ENCODE measurements at places on chromosomes 2 and 18. TPM values are rescaled to one million over a fixed set of nuclear protein-coding genes. Genes with fewer than 3 reads are reported as not detected.

The NT5C1B gene
- total RNA-seq = not detected

The VWA3B gene
- not detected for total RNA-seq

The ADGRF3 gene
- total RNA-seq = 0.02 TPM

The MC5R gene
- not detected for total RNA-seq

The OBSL1 gene
- total RNA-seq = 51.9 TPM
